DMS 273 treated with DMSO at 0.1 percent for 48 hours (cell line): ENCODE measurements at places on chromosomes 13 and 19.

DNA sequence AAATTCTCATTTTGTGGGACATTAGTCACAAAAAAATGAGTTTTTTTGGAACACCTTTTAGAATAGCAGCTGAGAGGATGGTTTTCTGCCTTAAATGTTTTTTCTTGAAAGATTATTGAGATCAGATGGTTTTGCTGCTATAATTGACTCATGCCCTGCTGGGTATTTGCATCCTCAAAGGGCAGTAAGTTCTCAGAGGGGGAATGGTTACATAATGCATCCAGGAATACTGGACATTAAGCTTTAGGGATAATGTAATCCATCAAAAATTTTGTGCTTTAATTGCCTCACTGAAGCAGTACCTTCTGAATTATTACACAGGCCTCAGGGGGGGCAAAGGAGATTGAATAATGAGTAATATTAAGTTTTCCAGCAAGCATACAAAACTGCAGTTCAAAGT is 866.3 kb upstream of the SPRY2 start:
- DNase-seq = no peak

GRCh38 chr13:101893021-101893420 is 440.5 kb downstream of the ITGBL1 start:
- DNase-seq = no peak

GRCh38 chr19:18939922-18940768 is 872 bp downstream of the HOMER3 start:
- no peak for DNase-seq

DNA sequence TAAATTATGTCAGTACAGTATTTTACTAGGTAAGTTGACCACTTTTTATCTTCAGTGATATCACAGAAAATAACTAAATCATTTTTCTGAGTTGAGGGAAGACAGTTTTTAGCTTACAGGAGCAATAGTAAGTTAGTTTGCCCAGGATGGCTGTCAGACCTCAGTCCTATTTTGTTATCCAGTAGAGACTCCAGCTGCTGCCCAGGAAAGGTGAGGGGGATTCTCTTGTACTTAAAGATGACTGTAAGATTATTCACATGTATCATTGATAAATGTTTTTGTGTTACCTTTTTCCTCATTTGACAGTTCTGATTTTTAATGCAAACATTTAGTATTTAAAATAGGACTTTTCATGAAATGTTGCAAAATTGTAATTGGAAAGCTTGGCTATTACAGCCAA is 14.5 kb upstream of the GPR183 start:
- DNase-seq = no peak
